Stimulated activated memory B cell treated with anti-CD40 and anti-IgM and Interleukin-4, amounts not matched to agents 10 μg/mL and 1 μg/mL and 100 μg/mL, for 72 hours (primary cell): ENCODE measurements at places on chromosomes 11 and 22.

GRCh38 chr11:128187835-128188234 lies 399.5 kb downstream of the ETS1 start:
- no peak for ATAC-seq

- ATAC-seq = no peak
These were observed 112.2 kb downstream of the SBF2 start for GRCh38 chr11:10181811-10182210.

- no peak for ATAC-seq
These were observed 22.6 kb downstream of the GDPD4 start for GRCh38 chr11:77278595-77279506.

GRCh38 chr22:43988116-43988820 lies 33.0 kb downstream of the SAMM50 start:
- ATAC-seq = no peak

DNA sequence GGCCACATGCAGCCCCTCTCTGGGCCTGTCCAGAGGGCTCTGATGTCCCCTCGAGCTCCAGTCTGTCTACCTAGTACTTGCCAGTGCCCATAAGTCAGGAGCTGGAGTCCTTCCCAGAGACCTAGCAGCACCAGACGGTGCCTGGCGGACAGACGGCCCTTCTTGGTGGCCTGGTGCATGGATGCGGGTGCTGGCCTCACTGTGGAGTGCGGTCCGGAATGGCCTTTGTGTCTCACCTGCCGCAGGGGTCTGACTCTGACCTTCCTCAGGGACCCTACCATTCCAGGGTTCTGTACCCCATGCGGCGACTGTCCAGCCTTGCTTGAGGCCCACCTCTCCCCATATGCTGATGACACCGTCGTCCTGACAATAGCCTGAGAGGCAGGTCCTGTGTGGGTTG lies 29.4 kb upstream of the SMIM38 start:
- ATAC-seq = no peak

DNA sequence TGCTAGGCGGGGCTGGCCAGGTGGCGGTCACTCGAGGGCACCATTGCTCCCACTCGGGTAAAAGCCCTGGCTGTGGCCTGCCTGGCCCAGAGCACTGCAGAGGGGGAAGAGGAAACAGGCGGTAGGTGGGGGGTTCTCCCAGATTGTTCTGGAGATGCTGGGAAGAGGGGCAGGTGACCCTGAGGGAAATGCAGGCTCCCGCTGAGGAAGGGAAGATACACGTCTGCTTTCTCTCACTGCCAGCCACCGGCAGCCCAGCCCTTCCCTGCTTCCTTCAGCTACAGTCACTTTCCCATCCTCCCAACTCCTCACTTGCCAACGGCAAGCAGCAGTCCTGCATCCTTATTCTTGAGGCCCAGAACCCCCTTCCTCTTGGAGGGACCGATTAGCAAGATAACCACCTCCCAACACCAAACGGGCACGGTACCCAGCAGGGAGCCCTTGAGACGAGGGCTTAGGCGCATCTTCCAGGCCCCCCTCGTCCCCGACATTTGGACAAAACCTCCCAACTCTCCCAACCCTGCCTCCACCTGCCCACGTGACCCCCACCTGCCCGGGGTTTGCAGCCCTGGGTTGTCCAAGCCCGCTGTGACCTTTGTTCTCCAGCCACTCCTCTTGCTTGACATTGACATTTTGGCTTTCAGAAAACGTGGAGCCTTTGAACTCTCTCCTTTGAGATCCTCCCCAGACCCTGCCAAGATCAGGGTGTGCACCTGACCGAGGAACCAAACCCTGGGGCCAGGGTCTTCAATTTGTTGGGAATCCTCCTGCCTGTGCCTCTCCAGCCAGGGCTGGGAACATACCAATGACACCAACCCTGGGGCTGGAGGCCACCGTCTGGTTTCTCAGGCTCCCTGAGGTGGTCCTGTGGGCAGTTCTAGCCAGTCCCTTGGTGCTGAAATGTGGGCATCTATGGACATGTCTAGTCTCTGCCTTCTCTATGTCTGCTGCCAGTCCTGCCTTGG lies 48.8 kb upstream of the TTLL12 start:
- ATAC-seq = no peak

DNA sequence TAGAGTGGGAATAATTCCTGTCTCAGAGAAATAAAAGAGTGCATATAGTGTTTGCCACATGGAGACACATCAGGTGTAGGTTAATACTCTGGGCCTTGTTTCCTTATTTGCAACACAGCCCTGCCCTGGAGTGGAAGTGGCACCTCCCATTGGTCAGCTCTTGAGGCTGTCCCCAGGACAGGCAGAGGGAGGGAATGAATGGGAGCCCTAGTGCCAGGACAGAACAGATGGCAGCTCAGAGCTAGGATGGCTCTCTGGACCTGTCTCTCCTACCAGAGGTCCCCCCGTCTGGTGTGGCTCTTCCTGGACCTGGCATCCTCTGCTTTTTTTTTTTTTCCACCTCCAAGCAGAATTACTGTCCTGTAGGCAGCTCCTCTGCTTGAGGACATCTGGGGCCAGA lies 35.6 kb downstream of the LIMK2 start:
- no peak for ATAC-seq

DNA sequence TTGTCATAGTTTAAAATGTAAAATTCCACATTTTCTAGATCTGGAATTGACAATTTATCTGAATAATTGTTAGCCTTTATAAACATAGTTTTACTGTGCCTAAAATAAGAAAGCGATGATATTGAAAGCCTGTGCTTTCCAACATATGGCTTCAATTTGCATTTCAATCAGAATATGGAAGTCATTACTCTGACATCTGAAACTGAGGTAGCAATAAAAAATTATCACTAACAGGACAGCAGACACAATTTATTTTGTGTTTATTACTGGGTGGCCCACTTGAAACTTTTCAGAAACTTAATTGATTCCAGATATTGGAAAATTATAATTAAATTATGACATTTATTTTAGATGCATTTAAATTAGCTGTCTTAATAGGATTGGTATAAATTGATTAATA lies 78.5 kb downstream of the TMEM135 start:
- ATAC-seq = no peak

- no peak for ATAC-seq
These were observed 164.7 kb upstream of the B3GAT1 start for GRCh38 chr11:134576721-134577171.

- ATAC-seq = no peak
These were observed 33.3 kb downstream of the SBF1 start for GRCh38 chr22:50441428-50441993.

GRCh38 chr11:112367461-112367860 lies 106.8 kb upstream of the PLET1 start:
- ATAC-seq = no peak

GRCh38 chr22:31857247-31857646 lies 87.1 kb upstream of the YWHAH start:
- ATAC-seq = no peak

DNA sequence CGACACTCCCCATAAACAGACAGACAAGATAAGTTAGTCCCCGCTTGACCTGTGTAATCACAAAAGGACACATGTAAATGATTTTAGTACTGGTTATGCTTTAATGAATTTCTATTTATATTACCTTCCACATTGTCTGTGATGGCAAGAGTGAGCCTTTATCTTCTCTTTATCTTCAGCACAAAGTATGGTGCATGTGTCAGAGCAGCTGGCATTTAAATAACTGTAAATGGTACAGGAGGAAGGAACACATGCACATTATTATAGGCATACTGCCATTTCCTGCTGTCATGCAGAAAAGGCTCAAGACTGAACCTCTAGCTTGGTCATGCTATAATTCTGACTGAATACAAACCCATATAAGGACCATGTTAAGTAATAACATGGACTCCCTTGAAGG lies 1342.7 kb upstream of the TENM4 start:
- ATAC-seq = no peak

DNA sequence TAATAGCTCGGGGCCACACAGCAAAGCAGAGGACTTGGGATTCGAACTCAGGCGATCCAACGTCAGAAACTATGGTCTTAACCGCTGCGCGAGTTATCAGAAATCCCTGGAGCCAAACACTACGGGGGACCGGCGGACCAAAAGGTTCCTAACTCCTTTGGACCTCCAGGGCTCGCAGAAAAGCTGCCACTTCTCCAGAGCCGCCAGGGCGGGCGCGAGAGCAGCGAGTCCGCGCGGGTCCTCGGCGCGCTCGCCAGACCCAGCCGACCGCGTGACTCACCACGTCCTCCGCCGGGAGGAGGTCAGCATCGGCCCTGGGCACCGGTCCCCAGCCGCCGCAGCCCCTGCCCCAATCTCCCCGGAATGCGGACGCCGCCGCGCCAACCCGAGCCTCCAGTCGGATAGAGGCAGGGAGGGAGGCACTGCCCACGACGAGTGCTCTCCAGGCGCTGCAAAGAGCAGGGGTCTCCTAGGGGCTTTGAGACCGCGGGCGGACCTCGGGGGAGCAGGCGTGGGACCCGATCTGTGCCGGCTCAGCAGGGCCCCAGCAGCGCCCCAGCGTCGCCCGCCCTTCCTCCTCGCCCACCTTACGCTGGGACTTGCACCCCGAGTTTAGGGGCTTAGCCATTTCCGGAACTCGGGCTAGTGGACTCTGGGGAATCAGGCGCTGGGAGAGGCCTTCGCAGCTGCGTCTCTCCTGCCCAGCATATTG lies 6.2 kb upstream of the ALX4 start:
- ATAC-seq = no peak

DNA sequence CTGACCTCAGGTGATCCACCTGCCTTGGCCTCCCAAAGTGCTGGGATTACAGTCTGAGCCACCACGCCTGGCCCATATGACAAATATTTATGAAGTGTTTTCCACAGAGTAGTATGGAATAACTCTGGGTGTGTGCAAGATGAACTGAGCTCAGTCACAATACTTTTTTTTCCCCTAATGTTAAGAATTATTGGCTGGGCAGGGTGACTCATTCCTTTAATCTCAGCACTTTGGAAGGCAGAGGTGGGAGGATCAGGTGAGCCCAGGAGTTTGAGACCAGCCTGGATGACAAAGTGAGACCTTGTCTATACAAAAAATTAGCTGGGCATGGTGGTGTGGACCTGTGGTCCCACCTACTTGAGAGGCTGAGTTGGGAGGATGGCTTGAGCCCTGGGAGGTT lies 6.4 kb downstream of the PTPRJ start:
- no peak for ATAC-seq

DNA sequence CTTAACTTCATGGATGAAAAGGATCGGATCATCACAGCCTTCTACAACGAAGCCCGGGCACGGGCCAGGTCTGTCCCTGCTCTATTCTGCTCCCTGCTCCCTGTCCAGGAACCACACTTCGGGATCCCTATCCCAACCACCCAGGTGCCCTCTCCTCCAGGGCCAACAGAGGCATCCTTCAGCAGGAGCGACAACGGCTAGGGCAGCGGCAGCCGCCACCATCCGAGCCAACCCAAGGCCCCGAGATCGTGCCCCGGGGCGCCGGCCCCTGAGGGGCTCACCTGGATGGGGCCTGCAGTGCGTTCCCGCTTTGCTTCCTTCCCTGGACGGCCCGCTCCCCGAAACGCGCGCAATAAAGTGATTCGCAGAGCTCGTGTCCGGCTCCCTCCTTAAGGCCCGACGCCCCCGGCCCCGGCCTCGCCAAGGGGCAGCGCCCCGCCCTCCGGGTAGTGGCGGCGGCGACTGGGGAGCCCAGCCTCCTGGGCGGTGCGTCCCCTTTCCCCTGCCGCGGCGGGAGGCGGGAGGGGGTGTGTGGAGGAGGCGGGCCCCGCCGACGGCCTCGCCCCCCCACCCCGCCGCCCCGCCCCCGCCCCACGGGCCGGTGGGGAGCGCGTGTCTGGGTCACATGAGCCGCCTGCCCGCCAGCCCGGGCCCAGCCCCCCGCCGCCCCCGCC lies at the start of gene VEGFB:
Gene VEGFB (plus strand): TSS at position 672 of the 674 bp plus-strand sequence. CDS start 250 bp downstream, outside the sequence.
- peak; percentile 74 for ATAC-seq

GRCh38 chr11:70063121-70063520 lies 15.0 kb upstream of the ANO1 start:
- no peak for ATAC-seq

DNA sequence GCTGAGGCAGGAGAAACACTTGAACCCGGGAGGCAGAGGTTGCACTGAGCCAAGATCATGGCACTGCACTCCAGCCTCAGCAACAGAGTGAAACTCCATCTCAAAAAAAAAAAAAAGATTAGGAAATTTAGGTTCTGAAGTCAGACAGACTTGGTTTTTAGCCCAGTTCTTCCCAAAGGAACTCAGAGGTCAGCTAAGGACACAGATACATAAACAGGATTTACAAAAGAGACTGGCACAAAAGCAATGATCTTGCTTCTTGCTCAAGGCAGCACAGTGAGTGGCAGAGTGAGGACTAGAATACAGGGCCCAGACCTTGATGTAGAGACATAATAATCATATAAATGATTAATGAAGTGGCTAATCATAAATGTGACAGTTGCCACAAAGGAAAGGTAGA lies 25.4 kb upstream of the RRAS2 start:
- ATAC-seq = no peak
